Kidney capillary endothelial cell (primary cell): ENCODE measurements at places on chromosomes 4 and X.
A peak's percentile ranks its signal among the peaks of the same experiment; 100 is the strongest.

GRCh38 chrX:147403040-147403439 lies 508.7 kb upstream of the FMR1 start:
- DNase-seq: no peak

DNA sequence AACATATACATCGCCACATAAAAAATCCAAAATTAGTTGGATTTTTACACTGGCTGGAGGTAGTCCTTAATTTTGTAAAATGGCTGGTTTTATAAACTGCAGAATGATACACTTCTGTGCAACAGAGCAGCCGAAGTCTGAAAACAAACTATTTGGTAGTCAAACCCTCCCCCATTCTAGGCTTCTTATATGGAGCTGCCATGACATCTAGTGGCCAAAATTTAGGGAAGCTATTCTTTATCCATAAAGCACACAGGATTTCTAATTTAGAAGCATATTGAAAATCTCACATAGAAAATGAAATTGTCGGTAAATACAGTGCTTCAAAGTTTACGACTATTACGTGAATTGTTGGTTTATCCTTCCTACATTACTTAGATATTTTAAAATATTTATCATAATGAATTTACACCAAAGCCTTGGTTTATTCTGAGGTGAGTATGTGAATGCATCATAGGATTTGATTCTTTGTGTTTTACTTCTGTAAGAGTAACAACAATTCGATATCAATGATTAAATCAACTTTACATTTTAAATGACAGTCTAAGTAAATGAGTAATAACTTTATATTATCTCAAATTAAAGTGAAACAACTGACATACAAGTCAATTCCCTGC lies 113.4 kb upstream of the FAM241A start:
- peak; percentile 65 for DNase-seq

DNA sequence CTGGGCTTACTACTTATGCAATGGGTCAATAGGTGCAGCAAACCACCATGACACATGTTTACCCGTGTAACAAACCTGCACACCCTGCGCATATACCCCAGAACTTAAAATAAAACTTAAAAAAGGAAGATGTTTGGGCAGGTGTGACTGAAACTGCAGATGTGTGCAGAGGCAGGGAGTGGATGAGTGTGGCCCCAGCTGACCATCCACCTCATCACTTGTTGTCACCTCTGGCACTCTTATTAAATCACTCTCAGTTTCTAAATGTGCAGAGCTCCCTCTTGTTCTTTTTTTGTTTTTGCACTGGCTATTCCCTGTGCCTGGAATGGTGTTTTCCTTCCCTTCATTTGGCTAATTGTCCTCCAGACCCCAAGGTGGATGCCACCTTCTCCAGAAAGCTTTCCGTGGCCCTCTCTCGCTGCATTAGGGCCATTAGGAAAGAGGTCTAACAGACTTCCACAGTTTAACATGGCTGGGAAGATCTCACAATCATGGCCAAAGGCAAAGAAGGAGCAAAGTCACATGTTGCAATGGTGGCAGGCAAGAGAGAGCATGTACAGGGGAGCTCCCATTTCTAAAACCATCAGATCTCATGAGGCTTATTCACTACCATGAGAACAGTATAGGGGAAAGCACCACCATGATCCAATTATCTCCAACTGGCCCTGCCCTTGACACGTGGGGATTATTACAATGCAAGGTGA lies 58.5 kb downstream of the SLC2A9 start:
- no peak for DNase-seq

- DNase-seq: no peak
Observed at GRCh38 chrX:119230850-119231249, 5.2 kb upstream of the PGRMC1 start.

DNA sequence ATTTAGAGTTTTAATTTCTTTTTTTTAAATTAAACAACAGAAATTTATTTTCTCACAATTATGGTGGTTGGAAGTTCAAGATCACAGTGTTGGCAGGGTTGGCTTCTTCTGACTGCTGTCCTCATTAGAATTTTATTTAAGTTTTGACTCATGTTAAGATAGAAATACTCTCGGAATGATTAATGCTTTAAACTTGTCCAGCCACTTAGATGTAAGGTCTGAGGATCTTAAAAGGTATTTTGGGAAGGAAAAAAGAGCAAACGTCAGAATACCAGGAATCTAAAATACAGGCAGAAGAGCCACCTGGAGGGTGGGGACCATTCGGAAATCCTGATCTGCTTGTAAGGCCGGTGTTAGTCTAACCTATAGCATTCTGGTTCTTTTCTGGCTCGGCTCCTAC lies 423.0 kb upstream of the MAGEB2 start:
- no peak for DNase-seq

DNA sequence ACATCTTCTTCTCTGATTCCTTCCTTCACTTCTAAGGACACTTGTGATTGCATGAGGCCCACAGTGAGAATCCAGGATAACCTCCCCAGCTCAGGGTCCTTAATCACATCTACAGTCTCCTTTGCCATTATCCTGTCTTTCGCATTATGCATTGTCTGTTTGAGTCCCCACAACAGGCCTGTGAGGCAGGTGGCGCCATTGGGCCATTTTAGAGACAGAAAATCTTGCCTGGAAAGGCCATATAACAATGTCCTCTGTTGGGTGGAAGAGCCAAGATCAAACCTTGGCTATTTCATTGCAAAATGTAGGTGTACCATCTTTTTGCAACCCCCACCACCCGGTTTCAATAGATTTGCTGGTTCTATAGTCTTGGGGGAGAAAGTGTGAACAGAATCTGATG lies 11.8 kb upstream of the DCUN1D4 start:
- peak; percentile 44 for DNase-seq

DNA sequence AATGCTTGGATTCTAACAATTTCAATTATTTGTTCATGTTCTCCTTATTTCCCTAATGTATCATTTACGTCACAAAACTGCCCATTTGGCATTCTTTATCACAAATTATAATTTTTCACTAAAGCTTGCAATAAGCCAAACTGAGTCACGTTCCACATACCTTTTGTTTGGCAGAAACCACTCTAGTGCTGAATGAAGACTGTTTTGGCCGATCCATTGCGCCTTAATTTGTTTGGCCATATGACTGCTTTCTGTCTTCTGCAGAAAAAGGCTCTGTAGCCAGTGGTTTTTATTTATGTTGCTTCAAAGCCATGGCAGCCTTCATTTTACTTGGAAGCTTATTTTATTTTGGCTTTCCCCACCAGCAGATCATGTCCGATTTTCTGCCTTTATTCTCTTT lies 184.4 kb upstream of the HAND2 start:
- DNase-seq: no peak

- no peak for DNase-seq
Observed at GRCh38 chr4:105426187-105426897, 47.5 kb downstream of the PPA2 start.

DNA sequence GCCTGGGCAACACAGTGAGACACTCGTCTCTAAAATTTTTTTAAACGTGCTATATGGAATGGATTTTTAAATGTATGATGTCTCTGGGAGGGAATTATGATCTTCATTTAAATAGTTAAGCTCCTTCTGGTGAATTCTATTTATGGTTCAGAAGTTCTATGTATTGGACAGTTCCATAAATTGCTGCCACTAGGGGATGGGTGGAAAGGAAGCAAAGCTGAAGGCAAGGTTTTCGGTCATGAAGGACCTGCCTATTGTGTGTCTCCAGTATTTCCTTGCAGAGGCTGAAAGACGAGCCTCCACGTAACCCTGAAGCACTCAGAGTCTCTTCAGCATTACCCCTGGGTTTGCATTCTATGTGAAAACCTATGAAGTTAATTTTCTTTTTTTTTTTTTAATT lies 451.5 kb upstream of the FAT1 start:
- no peak for DNase-seq

- DNase-seq: no peak
Observed at GRCh38 chr4:26896636-26897035, 36.0 kb downstream of the STIM2 start.

GRCh38 chr4:67087897-67088296 lies 457.4 kb downstream of the CENPC start:
- no peak for DNase-seq

- DNase-seq: no peak
Observed at GRCh38 chr4:124409044-124409443, 303.5 kb downstream of the ANKRD50 start.

DNA sequence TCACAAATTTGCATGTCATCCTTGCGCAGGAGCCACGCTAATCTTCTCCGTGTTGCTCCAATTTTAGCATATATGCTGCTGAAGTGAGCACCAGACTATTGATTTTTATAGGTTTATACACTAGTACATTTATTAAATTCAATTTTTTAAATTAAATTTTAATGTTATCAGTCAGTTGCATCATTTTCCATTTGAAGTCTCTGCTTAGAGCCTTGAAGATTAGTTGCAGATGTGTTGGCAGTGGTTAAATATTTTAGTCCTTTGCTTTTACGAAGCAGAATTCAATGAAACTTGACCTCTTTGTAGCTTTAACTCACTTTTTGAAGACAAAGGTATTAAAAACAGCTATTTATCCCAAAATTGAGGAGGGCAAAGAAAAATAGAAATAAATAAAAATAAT lies 16.5 kb downstream of the TRAPPC11 start:
- no peak for DNase-seq

DNA sequence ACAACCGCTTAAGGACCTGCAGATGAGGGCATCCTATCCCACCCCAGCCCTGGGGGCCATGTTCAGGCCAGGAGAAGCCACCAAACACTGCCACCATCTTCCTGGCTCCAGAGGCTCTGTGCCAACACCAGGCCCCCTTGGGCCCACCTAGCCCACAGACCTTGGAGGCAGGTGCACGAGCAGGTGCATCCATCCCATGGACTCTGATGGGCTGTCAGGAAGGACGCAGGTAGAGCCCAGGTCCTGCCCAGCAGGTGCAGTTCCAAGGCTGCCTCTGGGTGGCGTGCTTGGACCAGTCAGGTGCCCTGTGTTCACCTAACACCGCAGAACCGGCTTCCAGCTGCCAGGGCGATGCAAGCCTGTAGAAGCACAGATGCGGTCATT lies 22.8 kb upstream of the PDE6B start:
- DNase-seq: no peak

GRCh38 chrX:7828594-7828993 lies 14.4 kb upstream of the VCX start:
- DNase-seq: no peak

DNA sequence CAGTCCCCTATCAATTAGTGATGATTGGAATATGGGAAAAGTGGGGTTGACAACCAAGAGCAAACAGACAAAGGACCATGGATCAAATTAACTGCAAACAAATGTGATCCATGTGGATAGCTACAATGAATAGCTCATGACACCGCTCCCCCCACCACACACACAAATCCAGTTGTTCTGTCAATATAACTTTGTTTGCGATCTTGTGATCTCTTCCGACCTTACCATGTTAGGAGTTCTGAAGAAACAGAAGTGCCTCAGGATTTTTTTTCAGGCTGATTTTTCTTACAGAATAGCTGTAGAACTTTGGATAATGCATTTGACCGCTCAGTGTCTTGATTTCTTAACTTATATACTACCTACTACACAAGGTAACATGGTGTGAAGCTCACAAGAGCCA lies 116.6 kb downstream of the SH2D1A start:
- DNase-seq: no peak

GRCh38 chr4:142566777-142567176 lies 279.3 kb downstream of the INPP4B start:
- no peak for DNase-seq

GRCh38 chr4:127416115-127416514 lies 216.6 kb upstream of the INTU start:
- DNase-seq: no peak

- DNase-seq: no peak
Observed at GRCh38 chr4:131370846-131371245, 1778.2 kb upstream of the PCDH10 start.

- no peak for DNase-seq
Observed at GRCh38 chr4:7585768-7586167, 151.0 kb upstream of the PSAPL1 start.

- DNase-seq: no peak
Observed at GRCh38 chr4:78772526-78773091, 3.5 kb upstream of the BMP2K start.

DNA sequence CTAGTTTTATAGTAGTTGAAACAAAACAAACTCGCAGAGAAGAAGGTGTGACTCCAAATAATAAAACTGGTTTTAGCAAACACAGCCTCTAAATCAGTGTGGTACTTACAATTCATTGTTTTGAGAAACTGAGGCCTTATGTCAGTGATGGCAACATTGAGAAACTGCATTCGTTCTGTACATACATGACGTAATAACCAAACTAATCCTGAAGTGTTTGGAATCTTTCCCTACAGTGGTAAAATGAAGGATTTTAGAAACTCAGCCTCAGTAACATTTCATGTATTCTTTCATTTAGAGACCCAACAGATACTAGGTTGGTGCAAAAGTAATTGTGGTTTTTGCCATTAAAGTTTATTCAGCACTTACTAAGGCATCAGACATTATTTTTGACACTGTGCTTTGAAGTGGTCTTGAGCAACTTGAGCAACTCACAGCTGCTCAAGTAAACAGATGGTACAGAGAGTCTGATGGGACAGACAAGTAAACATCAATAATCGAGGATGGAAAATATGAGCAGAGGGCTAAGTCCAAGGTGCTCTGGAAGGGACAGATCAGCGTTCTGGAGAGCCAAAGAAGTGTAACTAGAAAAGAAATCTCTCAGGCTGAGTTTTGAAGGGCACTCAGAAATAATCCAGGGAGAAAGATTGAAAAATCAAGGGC lies 390.8 kb upstream of the BOD1L1 start:
- DNase-seq: no peak

DNA sequence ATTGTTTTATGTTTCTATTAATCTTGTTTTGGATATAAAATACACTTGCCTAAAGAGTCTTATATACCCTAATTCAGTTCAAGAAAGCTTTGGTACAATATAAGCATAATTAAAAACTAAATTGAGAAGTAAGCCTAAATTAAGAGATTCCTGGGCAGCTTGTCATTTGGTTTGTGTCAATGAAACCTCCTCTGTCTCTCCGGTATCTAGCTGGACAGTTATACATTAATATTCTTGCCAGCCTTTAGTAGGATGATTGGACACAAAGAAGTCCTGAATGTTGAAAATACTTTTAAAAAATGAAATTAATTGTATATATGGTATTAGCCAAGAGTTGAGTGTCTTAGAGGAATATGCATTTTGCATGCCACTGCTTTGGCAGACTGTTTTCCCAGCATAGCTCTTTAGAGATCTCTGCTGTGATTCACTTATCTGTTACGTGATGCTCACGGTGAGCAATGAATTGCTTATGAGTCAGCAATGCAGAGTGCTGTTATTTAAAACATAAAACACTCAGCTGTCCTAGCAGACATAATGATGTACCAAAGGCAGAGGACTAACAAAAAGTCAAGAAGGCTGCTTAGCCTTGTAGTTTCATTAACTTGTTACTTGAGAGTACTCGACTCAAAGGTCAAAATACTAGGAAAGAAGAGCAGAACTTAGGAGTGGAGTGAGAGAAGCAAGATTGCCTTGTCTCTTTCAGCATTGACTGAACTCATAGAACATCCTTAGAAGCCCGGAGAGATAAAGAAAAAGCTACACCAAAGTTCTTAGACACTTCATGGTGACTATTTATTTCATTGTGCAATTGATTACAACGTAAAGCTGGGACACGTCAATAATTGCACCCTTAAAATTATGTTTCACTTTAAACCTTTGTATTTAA lies 1296.1 kb upstream of the PCDH7 start:
- peak; percentile 47 for DNase-seq

GRCh38 chr4:654871-655463 lies 19.1 kb downstream of the ATP5ME start:
- DNase-seq: no peak

- no peak for DNase-seq
Observed at GRCh38 chrX:2401590-2402360, 99.0 kb downstream of the DHRSX start.
